ENCODE measurements at places on chromosomes 2 and 18.

DNA sequence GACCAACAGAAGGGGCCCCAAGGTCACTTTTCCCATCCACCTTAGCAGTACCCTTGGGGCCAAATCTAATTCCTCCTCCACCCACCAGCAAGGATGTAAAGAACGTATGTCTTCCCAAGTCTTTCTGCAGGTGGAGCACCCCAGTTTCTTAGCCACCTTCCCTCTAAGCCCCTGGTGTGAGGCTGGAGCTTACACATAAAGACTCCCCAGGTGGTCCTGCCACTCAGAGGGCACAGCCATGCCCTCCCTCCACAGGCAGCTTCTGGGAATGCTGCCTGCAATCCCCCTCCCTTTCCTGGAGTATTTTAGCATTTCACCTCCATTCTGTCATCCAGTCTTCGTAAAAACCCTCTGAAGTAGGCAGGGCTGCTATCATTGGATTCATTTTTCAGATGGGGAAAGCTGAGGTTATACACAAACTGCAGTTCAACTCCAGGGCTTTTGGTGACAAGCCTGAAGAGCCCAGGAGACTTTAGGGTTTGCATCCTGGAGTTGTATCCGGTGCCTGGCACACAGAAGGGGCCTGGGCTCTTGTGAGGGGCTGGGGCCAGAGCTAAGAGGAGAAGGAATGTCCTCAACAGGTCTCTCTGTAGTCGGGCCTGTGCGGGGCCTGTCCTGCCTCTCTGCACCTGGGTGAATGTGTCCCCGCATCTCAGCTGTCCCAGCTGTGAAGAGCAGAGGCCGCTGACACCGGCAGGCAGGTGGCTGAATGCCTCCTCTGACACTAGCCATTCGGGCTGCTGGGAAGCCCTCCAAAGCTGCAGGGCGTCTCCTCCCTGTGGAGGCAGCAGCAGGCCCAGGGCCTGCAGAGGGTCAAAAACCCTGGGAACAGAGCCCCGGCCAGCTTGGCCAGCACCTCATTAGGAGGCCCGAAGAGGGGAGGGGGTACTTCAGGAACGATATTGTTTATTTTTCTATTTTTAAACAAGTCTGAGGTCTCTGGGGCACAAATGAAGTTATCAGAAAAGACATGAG lies 27.6 kb downstream of the CIB4 start:
- peak; percentile 44 for DNase-seq

- DNase-seq = no peak
These were observed 35.3 kb downstream of the MEIS1 start for GRCh38 chr2:66470199-66470598.

- no peak for DNase-seq
These were observed 716.7 kb downstream of the DCDC2C start for GRCh38 chr2:4420032-4420431.

- DNase-seq = no peak
These were observed 1011.7 kb upstream of the GYPC start for GRCh38 chr2:125644257-125644656.
